Stromal cell of bone marrow (primary cell): ENCODE measurements at places on chromosomes 16 and 17.

GRCh38 chr16:84788920-84789391, 30.8 kb upstream of the CRISPLD2 start:
- DNase-seq = no peak

DNA sequence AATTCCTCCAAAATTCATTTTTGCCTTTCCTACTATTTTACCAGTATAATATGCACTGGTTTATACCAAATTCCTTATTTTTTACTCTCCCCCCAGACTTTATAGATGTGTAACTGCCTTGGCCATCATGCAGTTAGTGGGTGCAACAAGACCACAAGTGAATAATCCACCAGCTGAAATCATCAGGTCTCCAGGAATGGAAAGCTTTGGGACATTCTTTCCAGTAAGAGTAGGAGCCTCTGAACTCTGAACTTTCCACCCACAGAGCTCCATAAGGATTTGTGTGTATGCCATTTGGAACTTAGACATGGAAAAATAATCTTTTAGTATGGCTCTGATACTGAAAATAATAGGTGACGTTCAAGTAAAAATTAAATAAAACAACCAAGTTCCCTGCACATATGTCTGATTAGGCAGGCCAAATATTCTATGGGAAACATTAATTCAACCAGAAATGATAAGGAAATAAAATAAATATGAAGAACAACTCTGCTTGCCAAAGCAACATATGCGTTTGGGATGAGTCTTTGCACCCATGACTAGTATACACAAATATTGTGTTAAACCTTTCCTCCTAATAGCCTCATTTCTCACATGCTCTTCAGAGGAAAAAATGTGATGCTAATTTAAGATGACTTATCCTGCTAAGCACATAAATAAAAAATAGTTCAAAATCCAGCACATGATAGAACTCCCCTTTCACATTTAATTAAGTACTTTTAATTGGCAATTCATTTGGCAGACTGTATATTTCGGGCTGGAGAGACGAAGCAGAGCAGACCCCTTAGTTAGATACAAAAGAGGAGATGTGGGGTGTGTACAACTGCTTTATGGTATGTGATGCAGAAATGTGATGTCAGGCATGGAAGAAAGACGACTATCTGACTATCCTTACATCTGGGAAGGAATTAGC, 11.6 kb upstream of the LYRM9 start:
- no peak for DNase-seq

- no peak for DNase-seq
These were observed 20.0 kb upstream of the ZFHX3 start for GRCh38 chr16:73067671-73068540.

DNA sequence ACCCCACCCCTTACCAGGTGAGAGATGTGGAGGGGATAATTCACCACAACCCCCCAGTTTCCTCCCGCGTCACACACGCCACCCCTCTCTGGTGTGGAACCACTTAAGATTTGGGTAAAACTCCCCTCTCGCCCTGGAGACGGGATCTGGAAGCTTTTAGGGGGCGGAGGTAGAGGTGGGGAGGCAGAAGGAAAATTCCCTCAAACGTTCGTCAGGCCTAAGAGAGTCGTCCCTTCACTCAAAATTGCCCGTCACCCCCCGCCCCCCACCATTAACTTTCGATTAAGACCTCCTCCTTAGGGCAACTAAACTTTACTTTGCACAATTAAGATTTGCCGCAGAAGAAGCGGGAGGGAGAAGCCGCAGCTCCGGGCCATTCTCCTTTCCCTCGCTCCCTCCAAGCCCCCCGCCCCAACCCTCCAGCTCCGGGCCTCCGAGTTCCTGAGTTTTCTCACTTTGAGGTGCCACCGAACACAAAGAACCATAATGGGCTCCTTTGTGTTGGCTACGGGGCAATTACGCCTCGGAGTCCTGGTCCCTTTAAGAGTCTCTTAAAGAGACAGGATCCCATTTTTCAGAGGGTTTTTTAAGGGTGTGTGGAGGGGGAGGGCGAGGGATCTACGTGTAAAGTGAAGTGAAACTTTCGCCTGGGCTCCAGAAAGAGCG, 985 bp upstream of the FZD2 start:
- no peak for DNase-seq

DNA sequence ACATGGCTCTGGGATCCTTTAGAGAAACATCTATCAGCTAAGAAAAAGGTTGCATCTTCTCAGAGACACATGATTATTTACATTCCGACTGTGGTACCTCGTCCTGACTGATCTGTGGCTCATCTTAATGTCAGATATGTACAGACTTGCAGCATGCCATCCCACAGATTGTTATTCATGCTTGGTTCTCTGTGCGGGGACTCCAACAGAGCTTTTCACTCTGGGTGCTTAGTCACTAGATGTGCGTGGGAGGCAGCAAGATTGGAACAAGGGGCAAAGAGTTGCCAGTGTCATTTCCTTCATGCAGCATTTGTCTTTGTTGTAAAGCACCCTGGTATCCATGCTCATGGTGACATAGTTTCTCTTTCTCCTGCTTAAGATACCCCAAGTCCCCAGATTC, 179.1 kb upstream of the CACNG5 start:
- no peak for DNase-seq

GRCh38 chr17:82650723-82651122, 2.5 kb upstream of the WDR45B start:
- DNase-seq = no peak

GRCh38 chr16:74111456-74111982, 185.1 kb upstream of the PSMD7 start:
- no peak for DNase-seq

GRCh38 chr16:72923757-72924156, 124.2 kb downstream of the ZFHX3 start:
- no peak for DNase-seq

DNA sequence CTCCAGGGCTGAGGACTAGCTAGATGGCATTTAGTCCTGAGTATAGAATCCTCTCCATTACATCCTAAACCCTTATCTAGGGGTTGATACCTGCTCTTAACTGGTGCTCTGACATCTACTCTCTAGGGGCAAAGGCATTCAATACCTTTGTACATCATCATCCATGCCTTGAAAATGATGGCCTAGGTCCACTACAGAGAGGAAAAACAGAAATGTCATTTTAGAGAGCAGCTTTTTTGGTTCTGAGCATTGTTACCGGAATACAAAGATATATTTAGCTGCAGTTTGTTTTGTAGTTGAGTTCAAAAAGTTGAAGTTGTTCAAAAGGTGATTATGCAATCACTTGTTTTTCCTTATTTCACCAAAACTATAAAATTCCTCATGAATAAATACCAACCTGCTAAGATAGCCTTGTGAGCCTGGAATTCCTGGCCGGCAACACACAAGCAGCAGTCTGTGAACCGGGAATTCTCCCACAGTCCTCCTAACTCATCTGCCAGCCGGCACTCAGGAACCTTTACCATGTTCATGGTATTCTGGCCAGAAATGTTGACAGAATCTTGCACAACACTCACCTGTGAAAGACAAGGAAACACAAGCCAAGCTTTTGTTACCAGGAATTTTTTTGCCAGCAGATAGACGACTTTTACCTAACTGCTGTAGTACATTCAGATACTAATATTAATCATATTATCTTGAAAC, 35.4 kb downstream of the NXPH3 start:
- no peak for DNase-seq

- DNase-seq = no peak
These were observed 108.4 kb downstream of the METRNL start for GRCh38 chr17:83187782-83188311.

GRCh38 chr17:27554911-27555310, 76.1 kb upstream of the LGALS9 start:
- no peak for DNase-seq

- DNase-seq = no peak
These were observed at the start of gene VAT1L for GRCh38 chr16:77788181-77789084. Gene VAT1L (plus strand): TSS chr16:77788564. CDS start chr16:77788683, 119 bp downstream.

GRCh38 chr17:20210614-20211013, 201.5 kb downstream of the SPECC1 start:
- no peak for DNase-seq

GRCh38 chr16:70342016-70342415, 4.7 kb upstream of the DDX19A start:
- no peak for DNase-seq

GRCh38 chr17:3026125-3026855, 37.1 kb downstream of the OR1D5 start:
- DNase-seq = no peak

GRCh38 chr16:54006693-54007092, 279.9 kb downstream of the IRX3 start:
- peak; percentile 66 for DNase-seq

DNA sequence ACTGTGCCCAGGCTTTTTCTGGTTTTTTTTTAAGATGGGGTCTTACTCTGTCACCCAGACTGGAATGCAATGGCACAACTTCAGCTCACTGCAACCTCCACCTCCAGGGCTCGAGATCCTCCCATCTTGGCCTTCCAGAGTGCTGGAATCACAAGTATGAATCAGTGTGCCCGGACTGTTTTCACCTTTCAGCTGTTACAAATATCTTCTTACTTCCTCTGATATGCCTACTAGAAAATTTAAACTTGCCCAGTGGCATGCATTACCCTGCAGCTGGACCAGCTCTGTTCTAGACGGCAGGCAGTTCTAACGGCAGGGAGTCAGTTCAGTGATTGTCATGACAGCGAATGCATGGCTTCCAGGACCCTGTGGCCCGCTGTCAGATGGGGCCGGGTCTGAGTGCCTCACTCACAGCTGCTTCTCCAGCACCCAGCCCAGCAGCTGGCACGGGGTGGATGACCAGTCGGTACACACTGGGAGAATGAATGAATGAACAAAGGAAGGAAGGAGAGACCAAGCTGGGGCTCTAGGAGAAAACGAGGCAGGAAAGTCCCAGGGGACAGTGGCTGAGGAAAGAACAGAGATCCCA, 28.0 kb upstream of the LITAF start:
- no peak for DNase-seq

DNA sequence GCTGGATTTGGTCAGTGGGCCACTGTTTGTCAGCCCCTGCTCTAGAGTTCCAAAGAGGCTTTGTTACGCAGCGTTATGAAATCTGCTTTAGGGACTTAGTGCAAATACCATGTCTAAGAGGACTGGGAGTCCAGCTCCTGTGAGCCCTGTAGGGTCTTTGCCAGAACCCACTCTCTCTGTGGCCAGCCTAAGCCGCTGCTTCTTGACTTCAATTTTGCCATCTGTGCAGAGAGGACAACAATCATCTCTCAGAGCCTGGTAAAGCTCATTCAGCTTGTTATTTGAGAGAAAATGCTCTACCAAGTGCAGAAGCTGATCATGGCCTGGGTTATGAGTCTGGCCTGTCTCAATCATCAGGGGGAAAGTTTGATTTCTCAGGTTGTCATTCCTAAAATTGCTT, 17.9 kb downstream of the CA10 start:
- no peak for DNase-seq

DNA sequence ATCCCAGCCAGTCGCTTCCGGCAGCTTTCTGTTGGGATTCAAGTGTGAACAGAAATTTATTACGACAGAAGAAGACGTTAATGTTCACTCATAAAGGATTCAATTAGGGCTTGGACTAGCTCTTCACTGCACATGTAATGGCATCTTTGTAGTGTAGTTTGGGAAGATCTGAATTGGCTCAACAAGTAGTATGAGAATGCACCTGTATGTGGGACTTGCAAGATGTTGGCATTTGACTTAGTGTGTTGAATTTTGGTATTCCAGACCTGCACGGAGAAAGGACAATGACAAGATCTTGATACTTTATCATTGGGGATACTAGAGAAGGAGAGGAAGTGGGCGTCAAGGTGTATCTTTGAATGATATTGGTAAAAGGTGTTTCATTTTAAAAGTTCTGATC, 1.2 kb downstream of the PSMD11 start:
- no peak for DNase-seq

DNA sequence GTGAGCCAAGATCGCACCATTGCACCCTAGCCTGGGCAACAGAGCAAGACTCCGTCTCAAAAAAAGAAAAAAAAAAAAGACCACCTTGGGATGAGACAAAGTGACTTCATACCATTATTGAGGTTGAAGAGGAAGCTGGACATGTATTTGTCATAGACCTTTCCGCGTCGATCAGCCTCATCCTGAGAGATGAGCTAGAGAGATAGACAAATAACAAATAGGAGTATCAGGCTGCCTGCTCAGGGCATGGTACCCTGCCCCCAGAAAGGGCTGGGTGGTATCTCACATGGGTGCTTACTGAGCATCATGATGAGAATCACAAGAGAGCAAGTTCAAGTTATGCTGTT, 22.1 kb downstream of the CNTNAP1 start:
- no peak for DNase-seq

- no peak for DNase-seq
These were observed 9.4 kb upstream of the TOP2A start for GRCh38 chr17:40427002-40427491.

GRCh38 chr16:89064606-89065457, 28.8 kb upstream of the ACSF3 start:
- DNase-seq = no peak

GRCh38 chr17:82101767-82102679, 4.0 kb upstream of the FASN start:
- no peak for DNase-seq

GRCh38 chr17:50824429-50824828, 11.0 kb upstream of the WFIKKN2 start:
- no peak for DNase-seq

DNA sequence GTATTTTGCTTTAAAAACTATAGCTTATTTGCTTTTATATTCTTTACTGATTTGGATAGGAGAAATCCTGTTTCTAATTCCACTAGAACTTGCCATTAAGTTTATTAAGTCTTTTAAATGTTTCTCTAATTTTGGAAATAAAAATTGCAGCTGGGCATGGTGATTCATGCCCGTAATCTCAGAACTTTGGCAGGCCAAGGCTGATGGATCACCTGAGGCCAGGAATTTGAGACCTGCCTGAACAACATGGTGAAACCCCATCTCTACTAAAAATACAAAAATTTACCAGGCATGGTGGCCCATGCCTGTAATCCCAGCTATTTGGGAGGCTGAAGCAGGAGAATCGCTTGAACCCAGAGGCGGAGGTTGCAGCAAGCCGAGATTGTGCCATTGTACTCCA, 30.7 kb downstream of the DNAH17 start:
- DNase-seq = no peak

DNA sequence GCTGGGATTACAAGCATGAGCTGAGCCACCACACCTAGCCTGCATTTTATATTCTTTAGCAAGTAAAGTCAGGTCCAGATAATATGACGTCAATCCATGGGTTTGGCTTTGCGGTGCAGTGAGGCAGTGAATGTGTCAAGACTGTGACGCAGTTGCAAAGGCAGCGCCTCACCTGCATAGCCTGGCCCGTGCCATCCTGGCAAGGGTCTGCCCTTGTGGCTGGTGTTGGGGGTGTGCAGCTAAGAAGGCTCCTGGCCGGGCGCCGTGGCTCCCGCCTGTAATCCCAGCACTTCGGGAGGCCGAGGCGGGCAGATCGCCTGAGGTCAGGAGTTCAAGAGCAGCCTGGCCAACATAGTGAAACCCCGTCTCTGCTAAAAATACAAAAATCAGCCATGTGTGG, 7.0 kb downstream of the PDF start:
- no peak for DNase-seq

DNA sequence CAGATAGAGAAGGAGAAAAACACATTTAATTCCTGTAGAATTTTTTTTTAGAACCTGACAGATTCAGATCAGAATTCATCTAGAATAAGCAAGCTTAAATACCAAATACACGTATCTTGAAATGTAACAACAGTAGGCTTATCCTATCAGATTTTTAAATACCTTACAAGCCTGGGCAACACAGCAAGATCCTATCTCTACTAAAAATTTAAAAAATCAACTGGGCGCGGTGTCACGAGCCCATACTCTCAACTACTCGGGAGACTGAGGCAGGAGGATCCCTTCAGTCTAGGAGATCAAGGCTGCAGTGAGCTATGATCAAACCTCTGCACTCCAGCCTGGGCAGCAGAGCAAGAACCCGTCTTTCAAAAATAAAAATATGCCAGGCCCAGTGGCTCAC, 13.5 kb downstream of the ACOX1 start:
- DNase-seq = no peak
